GM13977 (cell line): ENCODE measurements at places on chromosomes 7 and 10.

DNA sequence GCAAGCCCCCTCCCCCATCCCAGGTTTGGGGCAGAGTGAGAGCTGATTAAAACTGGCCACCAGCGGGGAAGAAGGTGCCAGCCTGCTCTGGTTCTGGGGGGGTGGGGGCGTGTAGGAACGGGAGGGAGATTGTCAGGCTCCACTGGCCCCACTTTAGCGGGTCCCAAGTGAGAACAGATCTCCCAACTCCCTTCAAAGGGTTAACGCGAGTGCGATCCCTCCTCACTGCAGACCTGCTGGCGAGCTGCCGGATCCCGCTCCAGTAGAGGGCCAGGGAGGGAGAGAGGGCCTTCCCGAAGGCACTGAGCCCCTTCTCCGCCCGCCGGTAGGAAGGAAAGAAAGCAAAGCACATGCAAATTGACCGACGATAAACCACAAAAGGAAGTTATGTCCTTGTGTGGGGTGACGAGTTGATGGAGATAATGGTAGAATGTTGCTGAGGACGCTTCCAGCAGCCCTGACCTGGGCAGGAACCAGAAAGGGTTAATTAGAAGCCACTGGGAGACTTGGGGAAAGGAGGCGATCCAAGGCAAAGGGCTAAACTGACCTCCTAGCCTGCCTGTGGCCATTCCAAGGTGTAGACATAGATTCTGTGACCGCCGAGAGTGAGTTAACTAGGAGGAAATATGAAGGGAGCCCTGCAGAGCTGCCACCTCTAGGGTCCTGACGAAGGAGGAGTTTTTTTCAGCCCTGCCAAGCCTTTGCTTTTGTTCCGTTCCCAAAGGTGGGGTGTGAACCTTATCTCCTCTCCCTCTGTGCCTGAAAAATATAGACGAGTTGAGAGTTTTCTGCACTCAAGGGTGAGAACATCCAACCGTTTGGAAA lies 1.5 kb downstream of the NRG3 start:
- DNase-seq: no peak

- DNase-seq: no peak
These were observed 93.2 kb downstream of the SVIL start for GRCh38 chr10:29541422-29542210.

- peak; percentile 66 for DNase-seq
These were observed 667 bp downstream of the KLLN start for GRCh38 chr10:87862679-87863052.

DNA sequence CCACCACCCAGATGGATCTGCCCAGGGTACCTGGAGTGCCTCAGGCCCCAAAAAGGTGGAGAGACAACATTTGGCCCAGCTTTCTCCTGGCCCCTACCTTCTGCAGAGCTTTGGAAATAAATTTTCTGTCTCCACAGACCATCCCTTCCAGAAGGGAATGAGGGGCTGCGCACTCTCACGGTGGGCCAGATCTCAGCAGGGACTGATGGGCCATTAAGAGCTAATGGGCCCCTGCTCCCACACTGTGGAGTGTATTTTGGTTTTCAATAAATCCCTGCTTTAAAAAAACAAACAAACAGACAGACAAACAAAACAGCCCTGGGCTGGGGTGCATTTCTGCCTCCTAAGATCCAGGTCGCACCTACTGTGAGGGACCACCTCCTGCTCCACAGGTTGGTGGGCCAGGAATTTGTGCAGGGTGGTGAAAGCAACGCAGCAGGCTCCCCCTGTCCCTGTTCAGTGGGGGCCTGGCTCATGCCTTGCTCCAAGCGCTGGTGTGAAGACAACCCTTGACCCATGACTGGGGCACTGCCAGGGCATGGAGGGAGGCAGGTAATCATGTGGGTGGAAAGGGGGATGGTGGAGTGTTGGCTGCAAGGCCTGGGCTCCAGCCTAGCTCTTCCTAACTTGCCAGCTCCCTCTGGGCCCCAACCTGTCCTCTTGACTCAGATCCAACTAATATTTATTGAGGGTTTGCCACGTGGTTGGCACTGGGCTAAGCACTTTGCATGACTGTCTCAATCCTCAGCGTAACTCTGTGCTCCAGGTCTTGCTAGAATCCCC lies 88.5 kb downstream of the COL13A1 start:
- no peak for DNase-seq

DNA sequence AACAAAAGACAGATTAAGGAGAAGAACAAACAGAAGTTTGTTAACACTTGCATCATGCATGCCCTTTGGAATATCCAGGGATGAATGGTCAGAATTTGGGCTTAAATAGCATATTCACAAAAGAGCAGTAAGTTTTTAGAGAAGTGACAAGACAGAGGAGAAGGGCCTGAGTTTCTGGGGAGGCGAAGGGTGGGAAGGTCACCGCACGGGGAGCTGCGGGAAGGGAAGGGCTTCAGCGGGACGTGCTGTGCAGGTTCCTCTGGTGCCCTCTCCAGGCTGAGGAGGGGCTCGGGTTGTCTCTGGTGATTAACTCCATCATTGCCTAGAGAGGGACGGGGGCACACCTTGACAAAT lies 10.4 kb upstream of the ZNF22 start:
- no peak for DNase-seq

- peak; percentile 88 for DNase-seq
These were observed 23.9 kb upstream of the SEPHS1 start for GRCh38 chr10:13371897-13372470.

DNA sequence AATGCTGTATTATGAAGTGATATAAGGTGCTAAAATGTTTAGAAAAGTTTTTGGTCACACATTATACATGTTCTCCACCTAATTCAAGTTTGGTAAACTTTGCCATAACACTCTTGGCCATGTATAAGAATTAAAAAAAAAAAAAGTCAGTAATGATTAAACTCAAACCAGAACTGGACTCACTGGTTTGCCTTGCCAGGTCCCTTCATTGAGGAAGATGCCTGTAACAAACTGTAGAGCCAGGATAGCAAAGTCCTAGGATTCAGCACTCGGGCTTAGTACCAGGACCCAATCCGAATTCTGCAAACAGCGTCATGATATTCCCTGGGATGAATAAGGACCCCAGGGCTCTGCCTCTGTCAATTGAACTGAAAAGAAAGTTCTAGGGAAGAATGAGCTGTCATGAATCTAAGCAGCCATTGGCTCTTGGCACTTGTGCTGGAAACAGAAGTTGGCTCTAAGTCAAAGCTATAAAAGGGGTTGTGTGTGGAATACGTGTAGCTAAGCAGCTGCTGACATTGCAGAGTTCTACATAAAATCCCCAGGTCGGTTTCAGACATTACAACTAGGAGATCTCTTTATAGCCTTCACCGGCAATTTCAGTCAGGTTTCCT lies 216.9 kb downstream of the C7orf25 start:
- DNase-seq: no peak

DNA sequence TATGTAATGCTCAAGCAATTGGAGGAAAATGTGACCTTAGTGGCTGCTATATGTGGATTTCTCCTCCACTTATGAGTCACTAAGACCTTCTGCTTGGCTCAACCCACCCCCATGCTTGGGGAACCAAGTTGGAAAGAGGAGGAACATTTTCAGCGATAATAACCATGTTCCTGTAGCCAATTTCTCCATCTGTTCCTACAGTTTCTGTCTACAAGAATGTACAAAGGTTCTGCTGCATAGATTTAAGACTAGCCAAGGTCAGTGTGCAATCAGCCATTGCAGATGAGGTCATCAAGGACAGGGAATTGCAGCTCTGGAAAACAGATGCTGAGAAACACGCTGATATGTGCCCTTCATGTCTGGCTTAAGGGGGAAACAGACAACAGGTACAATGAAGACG lies 5.6 kb upstream of the NRCAM start:
- no peak for DNase-seq

DNA sequence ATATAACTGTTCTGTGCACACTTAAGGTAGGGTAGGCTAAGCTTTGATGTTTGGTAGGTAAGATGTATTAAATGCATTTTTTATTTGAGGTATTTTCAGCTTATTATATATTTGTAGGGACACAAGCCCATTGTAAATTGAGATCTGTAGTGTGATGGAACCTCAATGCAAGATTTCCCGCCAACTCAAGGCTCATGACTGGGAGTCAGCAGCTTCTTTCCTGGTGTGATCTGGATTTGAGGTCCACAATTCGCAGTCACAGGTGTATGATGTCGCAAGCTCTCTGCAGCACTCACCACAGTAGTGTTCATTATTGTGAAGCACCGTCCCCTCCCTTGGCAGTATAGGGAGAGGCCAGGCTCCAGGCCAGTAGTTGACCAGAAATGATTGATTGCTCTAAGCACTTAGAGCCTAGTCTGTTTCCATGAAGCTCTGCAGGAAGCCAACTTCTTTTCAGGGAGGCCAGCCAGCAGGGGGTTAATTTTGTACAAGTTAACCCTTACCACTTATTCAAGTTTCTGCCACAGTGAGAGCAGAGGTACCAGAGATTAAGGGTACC lies 54.9 kb downstream of the SEM1 start:
- no peak for DNase-seq

DNA sequence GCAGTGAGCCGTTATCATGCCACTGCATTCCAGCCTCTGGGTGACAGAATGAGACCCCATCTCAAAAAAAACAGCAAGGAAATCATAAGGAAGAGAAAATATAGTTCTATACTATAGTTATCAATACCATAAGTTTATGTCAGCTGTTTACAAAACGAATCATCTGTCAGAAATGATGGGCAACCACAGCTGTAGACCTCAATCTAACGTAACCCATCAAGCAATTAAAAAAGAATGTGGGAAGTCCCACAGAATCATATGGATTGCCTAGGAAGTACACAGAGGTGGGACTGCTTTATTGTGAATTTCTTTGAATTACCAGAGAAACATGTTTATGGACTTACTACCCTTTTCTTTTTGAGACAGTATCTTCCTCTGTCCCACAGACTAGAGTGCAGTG lies 6.9 kb downstream of the NRBF2 start:
- no peak for DNase-seq

DNA sequence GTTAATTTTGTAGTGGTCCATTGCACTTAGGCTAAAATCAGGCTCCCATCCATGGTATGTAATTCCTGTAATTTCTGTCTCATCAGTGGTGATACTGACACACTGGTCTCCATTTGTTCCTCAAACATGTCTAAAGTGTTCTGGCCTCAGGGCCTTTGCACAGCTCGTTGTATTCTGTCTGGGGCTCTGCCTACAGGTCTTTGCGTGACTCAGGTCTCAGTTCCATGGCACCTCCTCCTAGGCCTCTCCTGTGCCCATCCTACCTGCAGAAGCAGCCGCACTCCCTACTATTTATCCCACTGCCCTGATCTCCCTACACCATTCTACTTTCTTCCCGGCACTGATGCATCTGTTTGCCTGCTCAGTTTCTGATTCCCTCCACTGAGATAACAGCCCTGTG lies 173.8 kb downstream of the ITGA8 start:
- no peak for DNase-seq

DNA sequence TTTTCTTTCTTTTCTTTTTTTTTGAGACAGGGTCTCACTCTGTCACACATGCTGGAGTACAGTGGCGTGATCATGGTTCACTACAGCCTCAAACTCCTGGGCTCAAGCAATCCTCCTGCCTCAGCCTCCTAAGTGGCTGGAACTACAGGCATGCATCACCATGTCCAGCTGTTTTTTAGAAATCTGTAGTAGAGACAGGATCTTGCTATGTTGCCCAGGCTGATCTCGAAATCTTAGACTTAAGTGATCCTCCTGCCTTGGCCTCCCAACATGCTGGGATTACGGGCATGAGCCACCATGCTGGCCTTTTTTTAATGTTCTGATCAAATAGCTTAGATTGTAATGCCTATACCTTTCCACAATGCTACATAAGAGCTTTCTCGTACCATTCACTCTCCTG lies 107.0 kb upstream of the KCTD7 start:
- DNase-seq: no peak

GRCh38 chr7:48634116-48634632 lies 290.2 kb upstream of the CDC14C start:
- no peak for DNase-seq
